ENCODE measurements at places on chromosomes 12 and 14.

DNA sequence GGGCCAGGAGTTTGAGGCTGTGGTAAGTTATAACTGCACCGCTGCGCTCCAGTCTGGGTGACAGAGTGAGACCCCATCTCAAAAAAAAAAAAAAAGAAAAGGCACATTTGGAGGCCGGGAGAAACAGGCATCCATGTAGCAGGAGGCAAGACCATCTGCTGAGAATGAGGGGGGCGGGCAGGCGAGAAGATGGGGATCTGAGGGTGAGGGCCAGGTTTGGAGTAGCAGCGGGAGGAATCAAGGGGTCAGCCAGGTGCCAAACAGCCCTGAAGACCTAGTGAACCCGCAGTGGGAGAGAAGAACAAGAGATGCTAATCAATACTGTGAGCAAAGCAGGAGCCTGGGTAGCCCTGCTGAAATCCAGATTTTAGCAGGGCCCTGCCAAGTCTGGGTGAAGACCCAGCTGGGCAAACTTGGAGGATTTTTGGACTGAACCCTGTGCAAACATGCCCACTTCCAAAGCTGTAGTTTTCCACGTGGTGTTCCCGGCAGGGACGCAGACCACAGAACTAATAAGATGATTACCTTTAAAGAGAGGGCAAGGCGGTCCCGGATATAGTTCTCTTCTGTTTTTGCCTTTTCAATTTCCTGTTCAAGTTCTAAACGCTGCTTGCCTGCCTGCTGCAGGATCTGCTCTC lies 61.0 kb downstream of the NIN start:
- no peak for DNase-seq

DNA sequence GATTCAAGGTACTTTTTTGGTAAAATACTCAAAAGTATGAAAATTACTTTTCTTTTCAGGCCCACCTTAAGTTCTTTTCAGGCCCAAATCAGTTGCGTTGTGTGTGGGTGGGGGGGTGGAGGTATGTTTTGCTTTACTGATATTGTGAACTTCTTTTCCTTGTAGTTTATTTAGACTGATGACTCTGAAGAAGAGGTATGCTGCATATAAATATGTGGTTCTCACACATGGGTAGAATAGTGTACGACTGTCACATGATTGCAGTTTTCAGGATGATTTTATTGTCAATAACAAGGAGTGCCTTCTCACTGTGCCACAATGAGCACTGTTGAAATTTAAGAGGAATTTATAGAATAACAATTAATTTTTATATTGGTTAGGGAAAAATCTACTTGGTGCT lies 166.6 kb upstream of the ATP2B1 start:
- no peak for DNase-seq

- no peak for DNase-seq
These were observed 383.7 kb downstream of the EGLN3 start for GRCh38 chr14:33567023-33567728.

GRCh38 chr14:73685328-73685727 lies 28.9 kb downstream of the PNMA1 start:
- DNase-seq: no peak

DNA sequence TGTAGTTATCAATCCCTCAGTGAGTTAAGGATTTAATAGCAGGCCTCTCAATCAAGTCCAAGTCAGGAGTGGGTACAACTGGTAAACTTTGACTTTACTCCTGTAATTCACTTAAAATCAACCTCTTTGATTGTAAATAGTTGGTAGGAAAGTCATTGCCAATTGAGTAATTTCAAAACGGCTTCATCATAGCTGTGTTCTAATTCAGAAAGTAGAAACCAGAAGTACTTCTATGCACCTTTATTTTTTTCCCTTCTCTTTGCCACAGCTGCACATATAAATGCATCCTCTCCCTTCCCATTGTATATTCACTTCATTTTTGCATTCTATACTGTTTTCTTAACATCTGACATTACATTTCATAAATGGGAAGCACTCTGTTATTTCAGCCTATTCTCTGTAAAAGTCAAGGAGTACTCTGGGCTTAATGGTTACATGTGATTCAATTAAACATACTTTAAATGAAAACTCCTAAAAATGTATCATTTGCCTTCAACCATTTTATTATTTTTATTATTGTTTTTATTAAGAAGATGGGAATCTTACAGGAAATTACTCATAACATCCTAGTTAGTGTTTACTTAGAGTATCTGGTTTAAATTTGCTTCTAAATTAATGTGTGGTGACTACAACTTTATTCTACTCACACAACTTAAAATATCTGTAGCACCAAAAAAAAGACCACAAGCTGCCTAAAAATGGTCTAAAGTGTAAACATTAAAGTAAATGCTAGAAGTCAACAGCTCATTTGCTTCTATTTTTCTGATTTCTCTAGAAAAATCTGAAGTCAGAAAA lies 171.2 kb downstream of the CEP128 start:
- DNase-seq: no peak

GRCh38 chr12:53049571-53050318 lies at the start of gene TNS2:
TNS2 (plus strand) TSS chr12:53050065; CDS start chr12:53050186, 121 bp downstream.
- DNase-seq: no peak

- no peak for DNase-seq
These were observed 144.7 kb upstream of the BTG1 start for GRCh38 chr12:92290350-92290695.

- no peak for DNase-seq
These were observed 10.3 kb upstream of the KCNA1 start for GRCh38 chr12:4899364-4899763.

DNA sequence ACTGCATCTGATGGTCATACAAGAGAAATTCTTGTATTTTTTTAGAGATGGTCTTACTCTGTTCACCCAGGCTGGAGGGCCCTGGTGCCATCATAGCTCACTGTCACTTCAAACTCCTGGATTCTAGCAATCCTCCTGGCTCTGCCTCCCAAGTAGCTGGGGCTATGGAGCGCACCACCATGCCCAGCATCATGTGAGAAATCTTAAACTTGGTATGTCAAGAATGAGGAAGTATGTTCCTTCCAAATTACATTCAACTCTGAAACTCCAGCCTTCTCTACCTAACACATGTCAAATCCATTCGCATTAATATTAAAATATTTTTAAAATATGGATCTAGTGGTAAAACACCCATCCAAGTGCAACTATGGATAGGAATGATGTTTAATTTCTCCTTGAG lies 27.5 kb upstream of the CDKN3 start:
- no peak for DNase-seq

DNA sequence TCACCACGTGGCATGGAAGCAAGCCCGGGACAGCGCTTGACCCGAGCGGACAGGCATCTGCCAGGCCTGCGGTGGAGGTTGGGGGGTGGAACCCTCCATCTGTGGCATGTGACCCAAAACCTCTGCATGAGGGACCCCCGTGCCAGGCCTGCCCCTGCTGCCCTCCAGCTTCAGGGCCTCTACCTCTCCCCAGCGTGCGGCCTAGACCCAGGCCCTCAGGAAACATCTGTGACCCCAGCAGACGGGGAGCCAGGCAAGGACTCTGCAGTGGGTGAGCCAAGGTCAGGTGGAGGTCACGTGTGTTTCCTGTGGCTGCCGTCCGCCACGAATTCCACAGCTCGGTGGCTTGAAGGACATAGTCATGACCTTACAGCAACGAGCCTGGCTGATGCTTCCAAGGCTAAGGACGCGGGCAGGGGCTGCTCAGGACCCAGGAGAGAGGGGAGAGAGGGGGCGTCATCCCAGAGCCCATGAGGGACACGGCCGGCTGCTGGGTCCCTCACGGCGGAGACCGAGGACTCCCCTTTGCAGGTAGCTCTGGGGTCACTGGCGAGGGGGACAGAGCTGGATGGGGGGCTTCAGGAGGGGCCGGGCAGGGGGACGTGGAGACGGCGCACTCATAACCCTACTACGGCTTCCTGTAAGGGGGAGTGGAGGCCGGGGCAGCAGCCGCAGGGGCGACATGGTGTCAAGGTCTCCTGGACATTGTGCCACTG lies 91.5 kb downstream of the GALNT9 start:
- DNase-seq: no peak

- DNase-seq: no peak
These were observed 126.4 kb downstream of the RIMBP2 start for GRCh38 chr12:130589540-130590317.

DNA sequence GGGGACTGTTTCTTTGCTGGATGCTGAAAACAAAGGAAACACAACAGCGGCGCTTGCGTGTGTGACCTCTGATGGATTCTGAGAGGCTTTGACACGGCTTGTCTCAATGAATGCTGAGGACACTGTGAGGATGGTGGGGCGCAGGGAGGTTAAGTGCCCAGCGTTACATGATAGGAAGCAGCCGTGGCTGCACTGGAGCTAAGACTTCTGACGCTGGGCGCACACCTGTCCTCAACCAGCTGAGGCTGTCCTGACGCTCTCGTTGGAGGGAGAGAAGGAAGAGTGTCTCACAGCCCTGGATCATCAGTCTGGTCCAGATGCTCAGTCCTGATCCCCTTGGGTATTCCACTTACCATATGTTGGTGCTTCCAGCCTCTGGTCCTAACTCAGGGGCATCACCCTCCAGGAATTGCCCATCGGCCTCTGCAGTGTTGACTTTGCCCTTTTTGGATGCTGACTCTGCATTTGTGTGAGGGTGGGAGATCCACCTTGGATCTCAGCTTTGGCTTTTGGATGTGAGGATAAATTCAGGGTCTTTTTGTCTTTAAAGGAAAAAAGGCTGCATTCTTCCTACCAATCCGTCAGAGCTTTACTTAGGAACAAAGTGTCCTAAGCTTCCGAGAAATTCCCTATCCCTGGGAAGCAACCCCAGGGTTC lies 125.2 kb downstream of the ZNF664 start:
- DNase-seq: no peak

DNA sequence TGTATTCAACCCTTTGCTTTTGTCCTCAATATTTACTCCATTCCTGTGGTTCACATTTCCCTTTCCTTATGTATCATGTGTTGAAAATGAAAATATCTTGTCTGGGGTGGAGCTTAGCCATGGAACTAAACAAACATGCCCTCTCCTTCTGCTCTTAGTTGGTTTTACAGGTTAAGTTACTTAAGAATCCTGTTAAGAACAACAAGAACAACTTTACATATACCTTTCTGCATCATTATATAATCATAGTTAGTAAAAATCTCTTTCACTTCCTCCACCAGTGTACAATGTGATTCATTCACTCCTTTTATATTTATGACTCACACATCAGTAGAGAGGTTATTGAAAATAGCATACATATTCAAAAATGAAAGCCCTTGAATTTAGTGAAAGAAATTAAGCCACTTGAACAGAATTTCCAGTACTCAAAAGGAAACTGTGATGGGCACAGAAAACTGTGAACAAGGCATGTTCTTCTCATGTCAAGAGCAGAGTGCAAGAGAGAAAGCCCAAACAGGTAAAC lies 307.7 kb downstream of the CCDC91 start:
- peak; percentile 7 for DNase-seq

DNA sequence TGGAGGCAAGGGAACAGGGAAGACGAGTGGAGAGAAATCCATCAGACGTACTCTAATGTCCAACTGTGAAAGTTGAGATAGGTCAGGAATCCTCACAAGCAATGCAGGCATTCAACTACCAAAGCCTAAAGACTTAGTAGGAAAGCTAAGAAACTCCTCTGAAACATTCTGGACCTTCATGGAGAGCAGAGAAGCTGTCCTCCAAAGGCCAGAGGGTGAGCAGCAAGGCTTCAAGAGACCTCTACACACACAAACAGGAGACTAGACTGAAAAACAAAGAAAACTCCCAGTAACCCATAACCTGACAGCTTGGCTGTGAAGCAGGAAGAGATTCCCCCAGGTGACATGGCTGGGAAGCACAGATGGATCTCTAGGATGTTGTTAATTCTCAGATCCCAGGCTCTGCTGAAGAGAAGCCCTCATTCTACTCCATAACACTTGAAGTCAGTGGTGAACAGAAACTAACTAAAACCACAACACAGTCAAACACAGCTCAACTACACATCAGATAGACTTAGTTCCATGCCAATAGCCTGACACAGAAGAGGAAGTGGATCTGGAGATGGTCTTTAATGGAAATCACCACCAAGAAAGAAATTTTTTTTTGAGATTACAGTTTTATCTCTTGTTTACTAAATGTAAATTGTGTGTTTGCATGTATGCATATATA lies 23.2 kb upstream of the LYZ start:
- DNase-seq: no peak

GRCh38 chr14:74864198-74864597 lies 11.7 kb downstream of the PROX2 start:
- no peak for DNase-seq

- DNase-seq: no peak
These were observed 53.7 kb downstream of the SYT1 start for GRCh38 chr12:78918268-78918667.

GRCh38 chr14:31855262-31855661 lies 221.8 kb upstream of the ARHGAP5 start:
- DNase-seq: no peak

- no peak for DNase-seq
These were observed 4.0 kb upstream of the IRF2BPL start for GRCh38 chr14:77032491-77032843.

- no peak for DNase-seq
These were observed 10.2 kb downstream of the TNFAIP2 start for GRCh38 chr14:103133210-103134140.

DNA sequence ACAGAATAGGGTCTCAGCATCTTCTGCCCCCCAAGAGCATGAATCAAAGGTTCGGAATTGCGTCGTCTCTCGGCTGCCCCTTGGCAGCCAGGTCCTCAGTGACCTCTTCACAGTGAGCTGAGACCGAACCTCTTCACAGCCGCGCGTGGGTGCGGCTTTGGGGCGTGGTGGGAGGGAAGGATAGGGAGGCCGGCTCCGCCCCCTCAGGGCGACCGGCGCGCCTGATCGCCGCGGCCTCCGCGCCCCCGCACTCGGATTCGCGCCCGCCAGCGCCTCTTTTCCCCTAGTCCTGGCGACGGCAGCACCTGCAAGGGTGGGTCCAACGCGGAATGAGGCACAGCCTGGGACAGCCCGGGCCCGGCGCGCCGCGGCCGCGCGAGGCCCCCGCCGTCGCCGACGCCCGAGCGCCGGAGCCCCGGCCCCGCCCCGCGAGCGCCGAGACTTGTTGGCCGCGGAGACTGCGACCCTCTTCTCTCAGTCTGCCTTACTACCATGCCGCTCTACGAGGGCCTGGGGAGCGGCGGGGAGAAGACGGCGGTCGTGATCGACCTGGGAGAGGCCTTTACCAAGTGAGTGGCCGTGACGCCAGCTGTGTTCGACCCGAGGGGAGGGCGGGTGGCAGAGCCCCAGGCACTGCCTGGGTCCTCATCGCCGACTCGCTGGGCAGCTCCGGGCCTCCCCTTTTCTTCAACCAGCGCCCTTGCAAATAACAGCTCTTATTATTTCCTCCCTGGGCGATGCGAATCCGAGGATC lies at the start of gene ACTR10:
Gene ACTR10 (plus strand): TSS at position 424 of the 754 bp plus-strand sequence. CDS start 69 bp downstream, at position 493.
- DNase-seq: peak; percentile 68

GRCh38 chr12:101920906-101921305 lies 43.5 kb downstream of the DRAM1 start:
- DNase-seq: no peak
